ENCODE measurements at places on chromosomes 12 and 14. TPM values are rescaled to one million over a fixed set of nuclear protein-coding genes. Genes with fewer than 3 reads are reported as not detected.

The KRT2 gene
- not detected for total RNA-seq

- H3K4me3 ChIP-seq, result no peak overlapping the region
- H3K36me3 ChIP-seq, result no peaks in the 10 kb centered on the region
- no peaks in the 10 kb centered on the region for H3K4me1 ChIP-seq
- no peak for DNase-seq
- H3K27ac ChIP-seq, result no peak overlapping the region
- no peaks in the 10 kb centered on the region for H3K27me3 ChIP-seq
Measured at GRCh38 chr12:68007033-68007432, 17.8 kb downstream of the IFNG-AS1 start.

DNA sequence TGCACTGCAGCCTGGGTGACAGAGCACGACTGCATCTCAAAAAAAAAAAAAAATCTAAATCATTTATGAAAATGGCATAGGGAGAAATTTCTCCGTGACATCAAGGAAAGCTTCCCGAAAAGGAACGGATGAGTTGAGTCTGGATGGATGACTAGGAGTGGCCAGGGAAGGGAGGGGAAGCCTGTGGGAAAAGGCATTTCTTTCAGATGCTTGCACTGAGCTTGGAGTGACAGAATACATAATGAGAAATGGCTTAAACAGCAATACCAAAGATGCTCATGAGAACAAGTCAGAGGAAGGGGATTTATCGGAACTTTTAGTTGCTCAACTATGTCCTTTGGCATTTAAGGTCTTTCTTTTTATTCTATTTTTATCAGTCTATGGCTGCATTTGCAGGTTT, 1369.2 kb upstream of the TMEM132C start:
- no peak for DNase-seq
- no peaks in the 10 kb centered on the region for H3K27me3 ChIP-seq
- H3K36me3 ChIP-seq, result no peaks in the 10 kb centered on the region

GRCh38 chr14:44846232-44846824, 115.4 kb downstream of the KLHL28 start:
- no peak overlapping the region for H3K4me3 ChIP-seq
- DNase-seq, result peak; percentile 8
- H3K36me3 ChIP-seq, result no peaks in the 10 kb centered on the region
- H3K4me1 ChIP-seq, result no peaks in the 10 kb centered on the region
- H3K27me3 ChIP-seq, result no peaks in the 10 kb centered on the region

DNA sequence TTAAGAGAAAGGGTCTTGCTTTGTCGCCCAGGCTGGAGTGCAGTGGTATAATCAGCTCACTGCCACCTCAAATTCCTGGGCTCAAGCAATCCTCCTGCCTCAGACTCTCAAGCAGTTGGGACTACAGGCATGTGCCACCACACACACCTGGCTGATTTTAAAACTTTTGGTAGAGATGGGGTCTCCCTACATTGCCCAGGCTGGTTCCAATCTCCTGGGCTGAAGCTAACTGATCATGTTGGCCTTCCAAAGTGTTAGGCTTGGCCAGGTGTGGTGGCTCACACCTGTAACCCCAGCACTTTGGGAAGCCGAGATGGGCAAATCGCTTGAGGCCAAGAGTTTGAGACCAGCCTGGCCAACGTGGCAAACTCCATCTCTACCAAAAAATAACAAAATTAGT, 43.9 kb upstream of the GCH1 start:
- no peak overlapping the region for H3K4me3 ChIP-seq
- H3K27me3 ChIP-seq, result no peaks in the 10 kb centered on the region
- no peaks in the 10 kb centered on the region for H3K4me1 ChIP-seq
- H3K27ac ChIP-seq, result no peak overlapping the region
- DNase-seq, result no peak

DNA sequence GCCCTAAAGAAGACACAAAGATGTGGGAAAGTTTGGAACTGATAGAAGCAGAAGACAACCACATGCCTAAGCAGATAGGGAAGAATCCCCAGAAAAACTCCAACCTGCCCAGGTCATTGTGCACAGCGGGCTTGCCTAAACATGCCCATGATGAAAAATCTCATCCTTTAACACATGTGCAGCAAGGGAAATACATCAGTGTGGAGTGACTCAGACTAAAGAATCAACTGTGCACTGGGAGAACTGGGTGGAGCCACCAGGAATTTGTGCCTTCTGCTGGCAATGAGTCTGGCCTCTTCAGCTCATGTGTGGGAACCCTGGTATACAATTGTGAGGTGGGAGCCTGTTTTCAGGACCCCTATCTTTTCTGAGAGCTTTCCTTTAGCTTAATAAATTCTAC, 398.5 kb downstream of the FSCB start:
- no peaks in the 10 kb centered on the region for H3K4me1 ChIP-seq
- no peak overlapping the region for H3K4me3 ChIP-seq
- H3K36me3 ChIP-seq, result no peaks in the 10 kb centered on the region
- DNase-seq, result no peak

The TSHR gene
- not detected for total RNA-seq

The CLEC4A gene
- 6.9 TPM for total RNA-seq

The FAM90A1 gene
- total RNA-seq, result not detected

GRCh38 chr12:131782061-131782460, 46.1 kb upstream of the MMP17 start:
- H3K27me3 ChIP-seq, result no peaks in the 10 kb centered on the region
- no peaks in the 10 kb centered on the region for H3K4me1 ChIP-seq
- no peak for DNase-seq
- no peak overlapping the region for H3K27ac ChIP-seq
- no peak overlapping the region for H3K4me3 ChIP-seq
- H3K36me3 ChIP-seq, result no peaks in the 10 kb centered on the region

The MMP17 gene
- 42.3 TPM for total RNA-seq

DNA sequence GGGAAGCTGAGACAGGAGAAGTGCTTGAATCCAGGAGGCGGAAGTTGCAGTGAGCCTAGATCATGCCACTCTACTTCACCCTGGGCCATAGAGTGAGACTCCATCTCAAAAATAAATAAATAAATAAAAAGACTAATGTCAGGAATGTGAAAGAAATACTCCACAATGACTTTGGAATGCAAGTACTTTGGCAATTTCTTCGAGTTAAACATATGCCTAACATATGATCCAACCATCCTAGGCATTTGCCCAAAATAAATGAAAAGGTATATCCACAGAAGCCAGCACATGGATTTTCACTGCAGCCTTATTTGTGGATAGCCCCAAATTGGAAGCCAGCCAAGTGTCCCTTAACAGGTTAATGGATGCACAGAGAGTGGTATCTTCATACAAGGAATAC, 357.9 kb upstream of the TMEM132C start:
- H3K4me3 ChIP-seq, result no peak overlapping the region
- no peaks in the 10 kb centered on the region for H3K27me3 ChIP-seq
- DNase-seq, result no peak

The MYH7 gene
- 0.90 TPM for total RNA-seq

DNA sequence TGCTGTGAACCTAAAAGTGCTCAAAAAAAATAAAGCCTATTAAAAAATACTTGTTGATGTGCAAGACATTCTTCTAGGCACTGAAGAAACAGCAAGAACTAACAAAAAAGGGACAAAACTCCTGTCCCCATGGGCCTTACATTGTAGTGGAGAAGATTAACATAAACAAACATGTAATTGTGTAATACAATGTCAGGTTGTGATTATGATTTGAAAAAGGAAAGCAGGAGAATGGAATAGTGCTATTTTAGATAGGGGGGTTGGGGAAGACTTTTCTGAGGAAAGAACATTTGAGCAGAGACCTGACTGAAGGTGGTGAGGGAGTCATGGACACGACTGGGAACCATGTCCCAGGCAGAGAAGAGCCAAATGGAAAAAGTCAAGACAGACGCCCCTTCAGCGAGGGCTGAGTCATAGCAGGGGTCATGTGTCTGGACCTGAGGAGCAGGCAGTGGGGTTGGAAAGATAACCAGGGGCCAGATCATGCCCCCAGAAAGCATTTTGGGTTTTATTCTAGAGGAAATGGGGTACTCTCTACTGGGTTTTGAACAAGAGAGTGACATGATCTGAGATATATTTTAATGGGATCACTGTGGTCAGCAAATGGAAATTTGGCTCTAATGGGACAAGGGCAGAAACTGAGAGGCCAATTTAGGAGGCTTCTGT, 19.4 kb upstream of the IFNG start:
- no peaks in the 10 kb centered on the region for H3K4me1 ChIP-seq
- no peaks in the 10 kb centered on the region for H3K36me3 ChIP-seq
- H3K4me3 ChIP-seq, result no peak overlapping the region
- H3K27ac ChIP-seq, result no peak overlapping the region
- no peaks in the 10 kb centered on the region for H3K27me3 ChIP-seq

DNA sequence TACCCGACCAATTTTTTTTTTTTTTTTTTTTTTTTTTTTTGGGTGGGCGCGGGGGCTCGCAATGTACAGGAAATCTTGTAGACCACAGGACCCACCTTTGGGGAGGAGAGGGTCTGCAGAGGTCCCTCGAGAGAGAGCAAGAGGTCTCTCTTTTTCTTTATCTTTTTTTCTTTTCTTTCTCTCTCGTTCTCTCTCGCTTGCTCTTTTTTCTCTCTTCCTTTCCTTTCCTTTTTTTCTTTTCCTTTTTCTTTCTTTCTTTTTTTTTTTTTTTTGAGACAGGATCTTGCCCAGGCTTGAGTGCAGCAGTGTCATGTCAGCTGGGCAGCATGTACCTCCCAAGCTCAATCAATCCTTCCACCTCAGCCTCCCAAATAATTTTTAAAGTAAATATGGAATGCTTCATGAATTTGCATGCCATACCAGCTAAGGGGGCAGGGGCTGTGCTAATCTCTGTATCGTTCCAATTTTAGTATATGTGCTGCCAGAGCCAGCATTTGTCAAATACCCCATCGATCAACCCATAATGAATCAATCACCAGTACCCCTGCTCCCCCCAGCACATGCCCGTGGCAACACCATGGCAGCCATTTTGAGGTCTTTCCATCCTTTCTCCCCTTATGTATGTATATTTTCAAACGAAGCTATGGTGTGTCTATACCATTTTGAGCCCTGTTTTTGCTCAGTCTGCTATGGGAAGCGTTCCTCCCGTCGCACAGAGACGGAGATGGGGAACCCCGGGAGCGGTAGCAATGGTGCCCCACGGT, 9.3 kb downstream of the PAPLN start:
- H3K4me3 ChIP-seq, result peak overlapping the region; percentile 47
- H3K4me1 ChIP-seq, result peaks cover 23% of the 10 kb centered on the region
- no peaks in the 10 kb centered on the region for H3K27me3 ChIP-seq
- H3K36me3 ChIP-seq, result no peaks in the 10 kb centered on the region

The FAM181A gene
- total RNA-seq, result not detected

GRCh38 chr14:90019824-90020523, 41.8 kb upstream of the KCNK13 start:
- DNase-seq, result no peak
- no peaks in the 10 kb centered on the region for H3K36me3 ChIP-seq
- no peak overlapping the region for H3K4me3 ChIP-seq

- no peak overlapping the region for H3K27ac ChIP-seq
- H3K36me3 ChIP-seq, result no peaks in the 10 kb centered on the region
- no peaks in the 10 kb centered on the region for H3K27me3 ChIP-seq
- no peaks in the 10 kb centered on the region for H3K4me1 ChIP-seq
- no peak overlapping the region for H3K4me3 ChIP-seq
Measured at GRCh38 chr12:46546634-46547273, 174.2 kb upstream of the SLC38A2 start.

All from tibial nerve (tissue), 4 donors.